ENCODE measurements at places on chromosomes 7 and 10.

GRCh38 chr7:131161103-131161502 is 166.6 kb upstream of the MKLN1 start:
- no peak for DNase-seq

DNA sequence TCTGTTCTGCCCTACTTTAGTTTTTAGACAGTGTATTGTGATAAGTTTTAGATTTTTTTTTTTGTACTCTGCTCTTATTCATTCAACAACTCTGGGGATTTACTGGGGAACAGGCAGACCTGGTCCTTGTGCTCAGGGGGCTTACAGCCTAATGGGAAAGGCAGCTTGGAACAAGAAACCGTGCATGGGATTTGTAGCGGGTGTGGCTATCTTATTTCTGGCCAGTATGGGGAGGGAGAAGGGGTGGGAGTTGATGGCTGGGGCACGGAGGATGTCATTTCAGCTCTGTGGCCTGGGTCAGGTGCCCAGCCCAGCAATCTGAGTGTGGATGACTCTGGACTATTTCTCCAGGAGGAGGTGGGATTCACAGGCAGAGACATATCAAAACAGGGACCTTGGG is 47.0 kb downstream of the GRK5 start:
- DNase-seq = no peak

DNA sequence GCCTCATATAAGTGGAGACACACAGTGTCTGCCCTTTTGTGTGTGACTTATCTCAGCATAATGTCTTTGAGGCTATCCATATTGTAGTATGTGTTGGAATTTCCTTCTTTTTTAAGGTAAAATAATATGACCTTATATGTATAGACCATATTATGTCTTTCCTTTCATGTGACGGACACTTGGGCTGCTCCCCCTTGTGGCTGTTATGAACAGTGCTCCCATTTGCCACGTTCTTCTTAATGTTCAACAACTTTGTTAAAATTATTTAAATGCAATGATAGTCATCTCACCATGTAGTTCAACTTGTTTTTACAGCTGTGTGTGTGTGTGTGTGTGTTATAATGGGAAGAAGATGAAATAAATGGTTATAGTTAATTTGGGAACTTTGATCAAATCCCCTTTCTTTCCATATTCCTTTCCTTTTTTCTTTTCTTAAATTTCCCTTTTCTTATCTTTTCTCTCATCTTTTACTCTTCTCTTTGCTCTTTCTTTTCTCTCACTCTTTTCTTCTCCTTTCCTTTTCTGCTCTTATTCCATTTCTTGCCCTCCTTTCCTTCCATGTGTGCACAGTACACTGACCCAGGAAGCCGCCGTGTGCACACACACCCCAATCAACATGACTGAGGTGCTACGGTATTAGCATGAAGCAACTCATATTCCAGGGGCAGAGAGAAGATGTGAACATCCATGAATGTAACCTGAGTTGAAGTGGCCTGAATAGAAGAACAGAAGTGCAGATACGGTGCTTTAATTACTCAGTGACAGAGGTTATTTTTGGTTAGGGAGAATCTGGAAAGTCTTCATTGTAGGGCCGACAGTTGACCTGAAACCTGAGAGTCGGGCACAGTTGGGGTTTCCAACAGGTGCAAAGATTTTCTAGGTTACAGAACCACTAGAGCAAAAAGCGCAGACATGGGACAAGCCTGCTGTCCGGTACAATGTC is 596.6 kb downstream of the SDK1 start:
- no peak for DNase-seq

DNA sequence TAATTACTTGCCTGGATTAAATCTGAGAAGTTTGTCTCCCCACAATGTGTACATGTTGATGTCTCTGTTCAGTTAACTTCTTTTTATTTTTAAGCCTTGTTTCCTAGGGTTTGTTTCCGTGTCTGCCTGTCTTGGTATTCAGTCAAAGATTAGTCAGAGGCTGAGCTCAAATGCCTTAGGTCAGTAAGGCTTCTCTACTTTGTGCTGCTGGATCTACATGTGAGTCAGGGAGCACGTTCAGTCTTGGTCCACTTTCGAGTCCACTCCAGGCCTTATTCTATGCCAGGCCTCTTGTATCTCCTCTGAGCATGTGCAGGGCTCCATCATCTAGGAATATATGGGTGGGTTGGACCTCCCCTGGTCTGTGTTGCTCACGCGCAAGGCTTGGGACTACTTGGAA is 93.3 kb upstream of the FZD8 start:
- no peak for DNase-seq

- no peak for DNase-seq
These were observed 150.9 kb downstream of the ANK3 start for GRCh38 chr10:60238759-60239100.

DNA sequence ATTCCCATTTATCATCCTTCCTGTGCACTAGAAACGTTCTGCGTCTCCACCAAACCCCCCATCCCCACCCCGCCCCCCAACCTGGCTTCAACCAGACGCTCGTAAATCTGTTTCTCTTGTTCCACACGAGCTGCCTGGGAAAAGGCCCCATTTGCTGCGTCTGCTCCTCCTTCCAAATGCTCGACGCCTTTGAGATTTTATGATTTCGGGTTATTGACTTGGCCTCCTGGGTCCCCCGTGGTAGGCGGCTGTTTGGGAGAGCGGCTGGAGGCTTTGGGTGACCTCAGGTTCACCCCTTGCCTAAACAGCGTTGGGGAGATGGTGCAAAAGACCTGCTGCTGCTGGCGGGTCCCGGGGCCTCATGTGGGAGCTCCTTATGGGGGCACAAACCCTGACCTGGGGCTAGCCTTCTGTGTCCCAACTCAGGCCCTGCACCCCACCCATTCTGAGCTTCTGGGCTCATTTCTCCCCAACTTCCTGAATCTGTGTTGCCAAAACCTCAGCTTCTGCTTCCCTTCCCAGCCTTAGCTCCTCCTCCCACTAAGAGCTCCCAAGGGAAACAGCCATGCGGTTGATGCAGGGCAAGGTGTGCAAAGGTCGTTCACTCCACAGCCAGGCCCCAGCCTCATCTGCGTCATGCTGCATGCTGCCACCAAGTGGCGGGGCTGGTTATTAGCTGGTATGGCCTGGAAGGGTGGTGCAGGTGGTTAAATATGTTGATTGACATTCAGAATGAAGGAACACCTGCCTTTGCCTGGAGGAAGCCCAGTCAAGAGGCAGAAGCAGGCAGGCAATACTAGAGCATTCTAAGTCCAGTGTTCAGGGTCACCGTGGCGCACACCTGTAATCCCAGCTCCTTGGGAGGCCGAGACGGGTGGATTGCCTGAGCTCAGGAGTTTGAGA is 49.1 kb upstream of the ELN start:
- peak; percentile 57 for DNase-seq

DNA sequence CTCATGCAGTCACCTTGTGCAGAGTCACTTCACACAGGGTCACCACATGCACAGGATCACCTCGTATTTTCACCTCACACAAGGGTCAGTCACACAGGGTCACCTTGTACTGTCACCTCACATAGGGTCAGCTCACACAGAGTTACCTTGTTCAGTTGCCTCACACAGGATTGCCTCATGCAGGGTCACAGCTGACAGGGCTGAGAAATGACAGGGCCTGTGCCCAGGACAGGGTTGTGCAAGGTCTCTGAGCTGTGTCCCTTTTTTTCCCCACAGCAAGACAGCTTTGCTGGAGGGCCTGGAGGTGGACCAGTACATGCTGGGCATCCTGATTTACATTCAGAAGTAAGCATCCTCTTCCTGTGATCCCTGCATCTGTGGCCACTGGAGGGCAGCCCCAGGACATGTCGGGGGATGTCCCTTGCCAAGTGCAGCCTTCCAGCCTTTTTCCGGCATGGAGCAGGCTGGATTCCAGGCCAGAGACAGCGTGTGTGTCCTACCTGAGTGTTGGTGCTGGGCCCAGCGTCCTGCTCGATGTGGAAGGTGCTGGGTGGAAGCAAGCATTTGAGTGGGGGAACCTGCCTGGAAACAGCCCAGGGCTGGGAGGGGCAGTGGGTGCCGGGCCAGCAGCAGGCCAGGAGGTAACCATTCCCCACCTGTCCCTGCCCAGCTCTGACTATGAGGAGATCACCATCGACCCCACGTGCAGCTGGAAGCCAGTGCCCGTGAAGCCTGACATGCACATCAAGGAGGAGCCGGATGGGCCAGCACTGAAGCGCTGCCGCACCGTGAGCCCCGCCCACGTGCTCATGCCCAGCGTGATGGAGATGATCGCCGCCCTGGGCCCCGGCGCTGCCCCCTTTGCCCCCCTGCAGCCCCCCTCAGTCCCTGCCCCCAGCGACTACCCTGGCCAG is 16.3 kb downstream of the ZMIZ2 start:
- no peak for DNase-seq

DNA sequence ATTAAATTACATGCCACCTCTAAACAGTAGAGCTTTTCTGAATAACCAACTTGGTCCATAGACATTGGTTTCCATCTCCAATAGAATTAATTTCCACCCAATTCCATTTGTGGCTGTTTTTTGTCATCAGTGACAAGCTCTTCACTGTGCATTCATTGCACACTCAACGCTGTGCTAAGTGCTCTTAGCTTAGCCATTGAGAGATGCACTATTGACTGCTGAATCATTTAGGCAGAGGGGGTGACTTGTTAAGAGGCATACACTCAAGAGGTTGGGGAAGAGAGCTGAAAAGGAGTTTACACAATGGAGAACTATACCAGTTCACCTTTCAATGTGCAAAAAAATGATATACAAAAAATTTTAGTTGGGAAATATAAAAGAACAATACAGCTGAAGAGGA is 31.9 kb upstream of the CBLL1 start:
- DNase-seq = no peak

- DNase-seq = no peak
These were observed 20.0 kb downstream of the RBM17 start for GRCh38 chr10:6108631-6109443.

GRCh38 chr10:21508706-21509331 is 16.7 kb downstream of the SKIDA1 start:
- peak; percentile 26 for DNase-seq

- DNase-seq = no peak
These were observed 69.9 kb downstream of the PPP1R3C start for GRCh38 chr10:91562839-91563581.

GRCh38 chr7:76020031-76020714 is 25.8 kb upstream of the TMEM120A start:
- peak; percentile 79 for DNase-seq

- no peak for DNase-seq
These were observed 7.0 kb downstream of the PRF1 start for GRCh38 chr10:70595566-70596016.

GRCh38 chr10:66877361-66877760 is 48.5 kb upstream of the LRRTM3 start:
- no peak for DNase-seq

DNA sequence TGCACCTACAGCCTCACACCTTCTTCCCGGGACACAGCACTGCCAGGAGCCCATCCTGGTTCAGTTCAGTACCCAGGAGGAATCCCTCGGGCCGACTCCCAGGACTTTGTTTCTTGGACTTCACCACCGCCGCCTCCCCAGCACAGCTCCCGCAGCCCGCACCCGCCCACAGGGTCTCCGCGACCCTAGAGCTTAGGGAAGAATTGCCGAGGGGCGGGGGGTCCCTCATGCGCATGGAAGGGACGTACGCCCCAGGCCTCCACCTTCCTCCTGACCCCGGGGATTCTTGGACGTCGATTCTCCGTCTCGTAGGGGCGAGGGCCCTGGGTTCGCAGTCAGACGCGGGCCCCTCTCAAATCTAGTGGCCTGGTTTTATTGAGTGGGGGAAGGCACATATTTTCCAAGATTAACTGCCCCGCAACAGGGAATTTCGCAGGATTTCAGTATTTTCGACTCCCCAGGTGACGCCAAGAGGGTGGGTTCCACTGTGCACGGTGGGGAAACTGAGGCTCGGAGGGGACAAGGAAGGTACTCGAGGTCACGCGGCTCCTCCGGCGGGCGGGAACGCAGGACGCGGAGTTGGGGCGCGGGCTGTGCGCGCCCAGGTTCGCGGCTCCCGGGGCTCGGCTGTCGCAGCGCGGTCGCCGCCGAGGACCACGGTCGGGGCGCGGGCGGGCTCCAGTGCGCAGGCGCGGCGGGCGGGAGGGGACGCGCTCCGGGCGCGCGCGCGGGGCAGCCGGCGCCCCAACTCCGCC is at the start of gene ADCY1:
Gene ADCY1, plus strand, starts transcription at position 708 of the 755 bp plus-strand sequence. CDS start 176 bp downstream, outside the sequence.
- no peak for DNase-seq

DNA sequence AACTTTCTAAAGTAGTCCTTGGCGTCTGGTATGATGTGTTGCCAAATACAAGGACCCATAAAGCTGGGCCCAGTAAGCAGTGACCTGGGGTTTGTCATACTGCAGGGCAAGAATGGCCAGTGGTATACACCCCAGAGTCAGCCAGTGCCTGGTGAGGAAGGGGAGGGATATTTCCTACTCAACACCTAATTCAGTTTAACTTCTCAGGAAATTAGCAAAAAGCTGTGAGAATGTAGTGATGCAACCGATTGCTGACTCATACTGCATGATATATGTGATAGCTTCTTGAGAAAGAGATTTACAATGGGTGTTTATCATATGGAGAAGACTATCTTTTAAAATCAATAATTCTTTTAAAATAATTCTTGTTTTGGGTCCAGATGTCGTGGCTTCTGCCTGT is 889.3 kb upstream of the CELF2 start:
- no peak for DNase-seq

DNA sequence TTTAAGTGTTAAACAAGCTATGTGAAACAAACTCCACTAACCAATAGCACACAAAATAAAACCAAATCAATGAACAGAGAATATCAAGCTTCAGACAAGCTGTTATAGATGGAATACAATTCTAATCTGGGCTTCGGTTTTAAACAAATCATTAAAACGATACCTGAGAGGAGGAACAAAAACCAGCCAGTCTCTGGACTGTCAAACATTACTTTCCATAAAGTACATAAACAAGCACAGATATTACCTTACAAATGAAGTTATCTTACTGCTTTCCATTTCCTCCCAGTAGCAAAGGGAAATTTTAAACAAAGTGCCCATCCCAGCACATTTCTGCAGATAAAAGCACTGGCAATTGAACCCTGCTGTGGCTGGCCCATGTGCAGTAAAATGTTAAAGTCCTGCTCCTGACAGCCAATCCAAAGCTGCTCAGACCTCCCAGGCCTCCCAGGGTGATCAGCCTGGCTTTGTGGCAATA is 128.0 kb downstream of the NRCAM start:
- no peak for DNase-seq

DNA sequence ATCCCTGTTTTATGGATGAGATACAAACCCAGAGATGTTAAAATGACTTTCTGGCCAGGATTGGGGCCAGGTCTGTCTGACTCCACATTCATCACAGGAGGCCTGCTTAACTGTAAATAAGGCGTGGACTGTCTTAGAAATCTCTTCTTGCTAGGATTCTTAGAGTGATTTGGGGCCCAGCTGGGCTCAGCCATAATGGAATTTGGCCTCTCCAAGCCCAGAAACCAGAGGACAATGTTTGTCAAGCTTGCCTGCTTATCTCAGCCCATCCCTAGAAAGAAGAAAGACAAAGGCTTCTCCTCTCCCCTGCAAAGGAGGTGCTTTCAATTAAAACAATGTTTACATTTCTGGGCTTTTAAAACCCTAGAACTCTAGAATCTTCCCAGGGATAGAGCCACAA is 2.9 kb downstream of the HABP2 start:
- no peak for DNase-seq
